ENCODE measurements at places on chromosomes 13 and 19. TPM values are rescaled to one million over a fixed set of nuclear protein-coding genes. Genes with fewer than 3 reads are reported as not detected.
A peak's percentile ranks its signal among the peaks of the same experiment; 100 is the strongest.

DNA sequence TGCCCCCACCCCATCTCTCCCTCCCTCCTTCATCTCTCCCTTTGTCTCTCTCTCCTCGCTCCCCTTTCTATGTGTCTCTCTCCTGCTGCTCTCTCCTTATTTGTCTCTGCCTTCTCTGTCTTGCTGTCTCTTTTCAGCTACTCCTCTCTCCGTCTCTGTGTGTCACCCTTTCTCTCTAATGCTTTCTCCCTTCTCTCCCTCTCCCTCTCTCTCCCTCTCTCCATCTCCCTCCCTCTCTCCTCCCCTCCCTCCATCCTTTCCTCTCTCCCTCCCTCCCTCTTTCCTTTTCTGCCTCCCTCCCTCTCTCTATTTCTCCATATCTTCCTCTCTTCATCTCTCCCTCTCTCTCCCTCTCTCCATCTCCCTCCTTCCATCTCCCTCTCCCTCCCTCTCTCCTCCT, 682 bp downstream of the ATP4A start:
- DNase-seq: no peak

DNA sequence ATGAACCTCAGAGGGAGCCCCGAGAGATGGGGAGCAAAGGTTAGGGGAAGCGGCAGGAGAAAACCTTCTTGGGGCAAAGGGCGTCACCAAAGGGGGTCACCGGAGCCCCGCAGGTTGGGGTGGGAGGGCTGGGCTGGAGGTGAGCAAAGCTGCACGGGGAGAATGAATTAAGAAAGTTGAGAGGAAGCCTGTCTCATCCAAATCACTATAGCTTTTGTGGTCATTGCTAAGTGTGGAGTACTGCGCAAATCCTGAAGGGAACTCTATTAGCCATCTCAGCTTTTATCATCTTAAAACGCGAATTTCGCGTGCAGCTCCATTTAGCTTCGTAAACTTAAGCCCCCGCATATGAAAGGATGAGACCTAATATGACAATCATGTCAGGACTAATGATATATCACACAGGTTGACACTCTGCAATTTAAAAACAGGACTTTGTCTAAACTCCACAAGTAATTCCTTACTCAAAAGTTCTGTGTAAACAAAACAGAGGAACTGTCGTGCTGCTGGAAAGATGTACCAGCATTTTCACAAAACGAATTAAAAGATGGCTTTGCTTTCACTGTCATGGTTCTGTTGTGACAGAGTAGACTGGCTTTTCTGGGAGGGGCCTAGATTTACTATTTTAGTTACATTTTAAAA, 631 bp downstream of the LACC1 start:
- DNase-seq: no peak

DNA sequence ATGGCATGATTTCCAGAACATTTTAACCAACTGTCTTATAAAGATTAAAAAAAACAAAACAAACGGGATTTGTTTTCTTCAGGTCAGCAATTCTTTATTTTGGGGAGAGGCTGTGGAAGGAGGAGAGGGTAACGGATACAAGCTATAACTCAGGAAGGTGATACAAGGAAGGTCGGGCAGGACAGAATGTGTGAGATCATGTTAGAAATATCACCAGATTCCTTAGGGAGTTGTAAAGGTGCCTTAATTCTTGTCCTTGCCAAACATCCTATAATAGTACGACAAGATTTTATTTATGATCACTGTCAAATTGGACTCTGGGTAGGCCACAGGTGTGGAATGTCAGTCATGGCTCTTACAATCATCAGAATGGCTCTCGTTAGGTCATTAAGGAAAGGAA, 503.1 kb downstream of the DIAPH3 start:
- DNase-seq: no peak

DNA sequence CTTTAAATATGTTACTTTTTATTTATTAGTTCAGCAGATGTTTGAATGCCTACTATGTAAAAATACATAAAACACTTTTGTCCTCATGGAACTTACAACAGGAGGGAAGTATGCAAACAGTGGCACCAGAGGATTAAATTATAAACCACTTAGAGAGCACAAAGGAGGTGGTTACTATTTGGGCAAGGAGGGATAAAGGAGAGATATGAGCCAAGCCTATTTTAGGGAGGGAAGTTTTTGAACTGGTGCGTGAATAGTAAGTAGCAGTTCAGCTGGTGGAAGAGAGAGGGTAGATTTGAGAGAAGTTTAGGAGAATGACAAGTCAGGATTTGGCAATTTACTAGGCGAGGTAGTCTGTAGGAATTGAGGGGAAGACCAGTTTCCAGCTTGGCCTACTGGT, 8.6 kb downstream of the AKAP11 start:
- no peak for DNase-seq

- no peak for DNase-seq
Observed at GRCh38 chr13:112734696-112735547, 45.1 kb downstream of the ATP11A start.

Gene LRG1
- total RNA-seq: not detected

DNA sequence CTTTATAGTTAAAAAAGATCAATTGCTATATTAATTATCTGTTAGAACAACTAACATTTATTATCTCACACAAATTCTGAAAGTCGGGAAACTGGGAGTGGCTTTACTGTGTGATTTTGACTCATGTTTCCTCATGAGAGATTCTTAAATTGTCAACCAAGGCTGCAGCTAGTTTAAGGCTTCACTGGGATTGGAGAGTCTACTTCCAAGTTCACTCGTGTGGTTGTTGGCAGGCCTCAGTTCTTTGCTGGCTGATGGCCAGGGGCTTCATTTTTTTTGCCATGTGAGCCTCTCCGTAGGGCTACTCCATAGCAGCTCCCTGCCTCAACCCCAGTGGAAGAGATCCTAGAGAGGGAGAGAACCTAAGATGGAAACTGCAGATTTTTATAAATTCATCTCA, 24.5 kb upstream of the LPAR6 start:
- peak; percentile 39 for DNase-seq

DNA sequence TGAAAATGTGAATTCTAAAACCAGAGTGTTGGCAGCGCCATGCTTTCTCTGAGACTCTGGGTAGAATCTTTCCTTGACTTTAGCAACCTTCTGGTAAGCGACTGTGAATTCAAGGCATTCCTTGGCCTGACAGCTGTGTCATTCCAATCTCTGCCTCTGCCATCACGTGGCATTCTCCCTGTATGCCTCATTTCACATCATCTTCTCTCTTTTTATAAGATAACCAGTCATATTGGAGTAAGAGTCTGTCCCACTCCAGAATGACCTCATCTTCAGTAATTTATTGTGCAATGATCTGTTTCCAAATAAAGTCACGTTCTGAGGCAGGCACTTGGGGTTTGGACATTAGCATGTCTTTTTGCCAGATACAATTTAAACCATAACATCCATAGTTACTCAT, 103.4 kb upstream of the POSTN start:
- peak; percentile 96 for DNase-seq

Gene APOC4
- not detected for total RNA-seq

Gene RUBCNL
- total RNA-seq: 0.97 TPM

DNA sequence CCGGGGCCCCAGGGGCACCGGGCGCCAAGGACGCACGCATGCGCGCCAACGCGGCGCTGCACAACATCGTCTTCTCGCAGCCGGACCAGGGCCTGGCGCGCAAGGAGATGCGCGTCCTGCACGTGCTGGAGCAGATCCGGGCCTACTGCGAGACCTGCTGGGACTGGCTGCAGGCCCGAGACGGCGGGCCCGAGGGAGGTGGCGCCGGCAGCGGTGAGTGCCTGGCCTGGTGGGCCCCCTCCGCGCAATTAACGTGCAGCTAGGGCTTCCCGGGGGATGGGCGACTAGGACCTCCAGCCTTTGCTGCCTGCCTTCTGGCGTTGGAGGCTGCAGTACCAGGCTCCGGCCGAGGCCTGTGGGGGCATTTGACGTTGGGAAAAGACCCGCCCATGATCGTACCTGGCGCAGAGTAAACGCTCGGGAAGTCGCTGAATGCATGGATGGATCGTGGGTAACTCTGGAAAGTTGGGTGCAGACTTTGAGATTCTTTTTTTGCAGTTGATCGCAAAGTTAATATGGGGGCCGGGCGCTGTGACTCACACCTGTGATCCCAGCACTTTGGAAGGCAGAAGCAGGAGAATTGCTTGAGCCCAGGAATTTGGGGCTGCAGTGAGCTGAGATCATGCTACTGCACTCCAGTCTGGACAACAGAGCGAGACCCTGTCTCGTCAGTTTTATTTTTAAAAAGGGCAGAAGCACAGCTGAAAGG, 7.3 kb downstream of the APC2 start:
- no peak for DNase-seq
